Stimulated activated CD4-positive, alpha-beta T cell treated with anti-CD3 and anti-CD28 coated beads, Interleukin-2, amount 100 ng/mL, for 24 hours (primary cell): ENCODE measurements at places on chromosomes 7 and 10.

GRCh38 chr7:47329320-47329926 lies 252.5 kb downstream of the TNS3 start:
- DNase-seq = no peak

DNA sequence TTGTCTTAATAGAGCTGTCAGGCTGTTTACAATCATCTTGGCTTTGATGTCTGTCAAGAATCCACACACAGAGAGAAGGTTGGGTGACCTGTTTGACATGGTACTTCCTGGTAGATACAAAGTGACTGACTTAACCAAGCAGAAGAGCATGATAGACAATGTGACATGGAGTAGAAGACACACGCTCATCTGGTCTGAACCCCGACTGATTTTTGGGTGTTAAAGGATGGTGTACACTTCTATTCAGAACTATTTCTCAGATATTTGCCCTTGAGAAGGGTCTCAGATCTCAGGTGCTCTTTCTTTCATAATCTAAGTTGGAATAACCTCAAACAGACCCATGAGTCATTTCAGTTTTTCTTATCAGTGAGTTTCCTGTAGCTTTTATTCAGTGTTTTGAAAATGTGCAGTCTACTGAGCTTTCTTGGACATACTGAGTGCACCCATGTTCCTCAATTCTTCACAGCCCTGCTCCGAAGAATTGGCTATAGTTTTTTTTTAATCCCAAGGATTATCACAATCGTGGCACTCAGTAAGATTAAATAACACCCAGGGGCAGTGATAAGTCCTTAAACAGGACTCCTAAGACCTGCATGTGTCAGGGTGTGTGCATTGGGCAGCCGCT lies 46.4 kb upstream of the NXPH1 start:
- DNase-seq = no peak

DNA sequence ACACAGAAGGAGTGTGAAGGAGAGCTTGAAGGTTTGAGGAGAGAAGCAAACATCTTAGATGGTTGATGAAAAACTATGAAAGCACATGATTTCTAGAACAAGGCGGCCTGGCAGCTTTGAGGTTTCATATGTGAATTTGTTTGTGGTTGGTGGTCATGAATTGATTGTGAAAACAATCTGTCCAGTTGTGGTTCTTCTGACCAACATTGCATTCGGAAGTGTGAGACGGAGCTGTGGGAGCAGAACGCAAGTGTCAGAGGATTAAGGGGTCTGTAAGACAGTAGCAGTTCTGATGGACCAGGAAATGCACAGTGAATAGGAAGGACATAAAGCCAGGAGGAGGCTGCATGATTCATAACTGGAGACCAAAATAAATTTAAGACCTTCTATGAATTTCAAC lies 594.6 kb downstream of the NXPH1 start:
- DNase-seq = no peak

- no peak for DNase-seq
Observed at GRCh38 chr10:123891144-123892071, at the start of gene CPXM2. CPXM2 (minus strand) TSS chr10:123891807; CDS start chr10:123891659, 148 bp downstream.

GRCh38 chr7:127107601-127108007 lies 145.1 kb downstream of the GRM8 start:
- DNase-seq = peak; percentile 14

- DNase-seq = no peak
Observed at GRCh38 chr7:31633894-31634494, 53.0 kb upstream of the PPP1R17 start.

DNA sequence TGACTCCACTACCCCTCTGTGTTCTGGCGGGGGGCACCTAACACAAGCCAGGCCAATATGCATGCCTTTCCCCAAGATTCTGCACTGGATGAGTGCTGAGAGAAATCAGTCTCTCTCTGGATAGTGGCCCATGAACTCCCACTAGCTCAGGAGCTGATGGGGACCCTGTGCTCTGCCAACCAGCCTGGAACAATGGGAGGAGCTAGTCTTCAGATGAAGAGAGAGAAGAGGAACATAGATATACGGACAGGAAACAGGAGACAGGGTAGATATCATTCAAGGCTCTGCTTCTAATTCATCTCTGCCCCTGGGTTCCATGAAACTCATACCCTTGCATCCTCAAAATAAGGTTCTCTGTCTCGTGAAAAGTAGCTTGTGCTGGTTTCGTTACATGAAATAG lies 27.9 kb upstream of the PLXNA4 start:
- DNase-seq = no peak

- DNase-seq = no peak
Observed at GRCh38 chr10:12960334-12960898, 41.1 kb downstream of the CCDC3 start.

GRCh38 chr7:70481570-70482123 lies 650.3 kb upstream of the GALNT17 start:
- DNase-seq = no peak

DNA sequence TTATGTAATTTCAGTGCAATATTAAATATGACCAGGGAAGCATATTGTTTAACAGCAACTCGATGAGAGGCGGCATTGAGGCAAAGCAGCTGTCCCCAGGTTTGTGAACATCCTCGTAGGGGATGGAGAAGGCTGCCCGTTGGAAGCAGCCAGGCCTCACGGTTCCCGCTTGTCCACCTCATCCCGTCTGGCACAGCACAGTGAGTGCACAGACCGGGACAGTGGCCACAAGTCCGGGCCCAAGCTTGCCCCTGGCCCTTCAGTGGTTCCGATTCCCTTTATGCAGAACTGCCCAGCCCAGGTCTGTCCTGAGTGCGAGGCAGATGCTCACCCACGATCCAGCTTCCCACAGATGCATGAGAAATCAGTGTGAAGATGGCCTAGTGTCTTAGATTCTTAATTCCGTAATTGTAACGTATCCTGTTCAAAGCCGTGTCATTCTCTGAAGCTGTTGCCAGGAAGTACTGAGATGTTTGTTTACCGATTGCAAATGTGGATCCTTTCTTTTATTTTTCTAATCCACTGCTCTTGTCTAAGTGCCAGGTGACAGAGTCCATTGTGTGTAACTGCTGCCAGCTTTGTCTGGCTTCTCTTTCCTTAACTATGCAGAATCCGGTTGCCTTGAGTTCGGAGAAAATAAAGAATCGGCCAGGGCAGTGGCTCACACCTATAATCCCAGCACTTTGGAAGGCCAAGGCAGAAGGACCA lies 35.5 kb downstream of the PFKP start:
- DNase-seq = no peak

DNA sequence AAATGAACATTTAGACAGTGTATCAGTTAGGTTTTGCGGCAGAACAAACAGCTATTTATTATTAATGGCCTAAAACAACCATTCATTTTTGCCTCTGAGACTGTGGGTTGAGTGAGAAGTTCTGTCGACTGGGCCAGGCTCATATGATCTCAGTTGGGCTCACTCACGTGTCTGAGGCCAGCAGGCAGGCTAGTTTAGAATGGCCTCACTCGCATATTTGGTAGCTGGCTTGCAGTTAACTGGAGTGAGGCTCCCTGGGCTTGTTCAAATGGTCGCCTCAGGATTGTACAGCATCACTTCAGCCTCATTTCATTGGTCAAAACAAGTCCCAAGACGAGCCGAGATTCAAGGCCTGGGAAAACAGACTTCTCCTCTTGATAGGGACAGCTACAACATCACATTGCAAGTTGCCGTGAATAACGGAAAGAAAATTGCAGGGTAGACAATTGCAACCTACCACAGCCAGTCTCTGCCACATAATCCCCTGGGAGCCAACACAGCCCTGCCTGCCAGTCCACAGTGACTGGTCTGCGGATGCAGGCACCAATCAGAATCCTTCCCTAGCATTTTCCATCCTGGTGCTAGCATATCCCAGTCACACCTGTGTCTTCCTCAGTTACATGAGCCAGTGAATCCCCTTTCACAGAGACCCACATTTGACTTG lies 23.1 kb upstream of the PPIF start:
- no peak for DNase-seq
